ENCODE measurements at places on chromosomes 13 and 19.
A peak's percentile ranks its signal among the peaks of the same experiment; 100 is the strongest.

- peak; percentile 78 for DNase-seq
Measured at GRCh38 chr19:34041925-34042521, 130.3 kb upstream of the LSM14A start.

DNA sequence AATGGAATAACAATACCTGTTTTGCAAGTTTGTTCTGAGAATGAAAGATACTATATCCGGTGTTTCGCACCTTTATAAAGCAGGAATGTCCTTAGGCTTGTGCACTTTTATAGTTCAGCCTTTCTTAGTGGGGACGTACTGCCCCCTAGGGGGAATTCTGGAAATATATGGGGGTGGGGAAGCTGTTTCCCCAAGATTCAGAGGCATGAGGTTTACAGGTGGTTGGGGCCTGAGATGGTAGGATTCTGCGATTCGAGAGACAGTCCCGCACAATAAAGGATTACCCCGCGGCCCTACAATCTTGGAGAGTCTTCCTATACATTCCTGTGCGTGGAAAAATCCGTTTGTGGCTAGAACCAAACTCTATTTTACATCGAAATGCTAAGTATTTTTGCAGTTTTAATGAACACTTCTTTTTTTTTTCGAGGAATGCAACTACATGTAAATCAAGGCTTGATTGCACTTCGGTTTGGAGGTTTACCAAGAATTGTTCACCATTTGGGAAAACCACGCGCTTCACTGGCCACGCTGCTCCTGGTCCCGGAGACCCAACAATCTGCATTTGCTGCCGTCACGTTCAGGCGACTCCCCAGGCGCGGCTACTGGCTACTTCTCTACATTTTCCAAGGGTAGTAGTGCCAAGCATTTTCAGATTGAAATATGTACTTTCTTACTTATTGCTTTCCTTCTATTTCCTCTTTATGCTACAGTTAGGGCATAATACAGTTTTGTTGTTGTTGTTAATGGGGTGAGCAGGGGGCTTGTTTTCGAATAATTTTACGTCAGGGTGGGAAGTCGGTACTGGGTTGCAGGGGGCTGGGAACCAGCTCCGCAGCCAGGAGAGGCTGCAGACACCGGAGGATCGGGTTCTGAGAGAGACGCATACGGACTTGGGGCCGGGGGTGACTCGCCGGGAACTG lies 830 bp downstream of the NEK5 start:
- peak; percentile 73 for DNase-seq

GRCh38 chr13:49303533-49304252 lies 56.0 kb downstream of the CDADC1 start:
- no peak for DNase-seq

DNA sequence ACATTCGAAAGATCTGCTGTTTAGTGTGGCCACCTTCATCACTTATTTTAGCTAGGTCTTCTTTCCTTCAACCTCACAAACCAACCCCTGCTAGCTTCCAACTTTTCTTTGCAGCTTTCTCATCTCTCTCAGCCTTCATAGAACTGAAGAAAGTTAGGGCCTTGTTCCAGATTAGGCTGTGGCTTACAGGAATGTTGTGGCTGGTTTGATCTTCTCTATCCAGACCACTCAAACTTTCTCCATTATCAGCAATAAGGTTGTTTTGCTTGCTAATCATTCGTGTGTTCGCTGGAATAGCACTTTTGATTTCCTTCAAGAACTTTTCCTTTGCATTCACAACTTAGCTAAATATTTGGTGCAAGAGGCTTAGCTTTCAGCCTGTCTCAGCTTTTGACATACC lies 44.7 kb downstream of the CARS2 start:
- DNase-seq: no peak

DNA sequence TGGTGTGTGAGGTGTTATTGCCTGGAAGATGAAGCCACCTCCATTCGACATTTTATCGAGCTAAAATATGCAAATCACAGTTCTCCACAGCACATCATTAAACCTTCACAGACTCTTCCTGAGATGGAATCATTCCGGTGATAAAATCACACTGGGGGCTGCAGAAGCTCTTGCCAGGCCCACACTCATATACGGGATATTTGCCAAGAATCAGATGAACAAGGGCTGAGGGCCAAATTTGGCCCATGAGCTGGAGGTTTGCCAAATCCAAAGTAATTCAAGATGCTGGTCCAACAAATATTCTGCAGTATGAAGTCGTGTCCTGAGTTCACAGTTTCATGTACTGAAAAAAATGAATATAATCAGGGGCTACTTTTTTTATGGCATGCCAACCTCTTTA lies 16.7 kb upstream of the RXFP2 start:
- DNase-seq: no peak

- peak; percentile 62 for DNase-seq
Measured at GRCh38 chr19:4077800-4078684, 11.3 kb upstream of the ZBTB7A start.

DNA sequence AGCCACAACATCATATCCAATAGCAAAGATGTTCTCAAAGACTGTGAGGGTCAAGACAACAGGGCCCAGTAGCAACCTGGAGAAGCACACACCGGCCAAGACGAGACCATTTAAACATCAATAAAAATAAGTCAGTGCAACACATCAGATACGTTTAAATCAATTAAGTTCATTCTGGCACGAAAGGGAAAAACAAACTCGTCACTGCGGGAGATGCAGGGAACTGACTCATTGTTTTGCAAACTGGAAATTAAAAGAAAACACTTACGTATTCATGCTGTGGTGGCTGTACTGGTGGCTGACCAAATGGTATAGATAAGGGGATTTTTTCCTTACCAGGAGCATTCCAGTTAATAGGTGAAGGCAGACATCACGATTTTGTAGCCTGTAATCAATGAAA lies 26.3 kb upstream of the SLC15A1 start:
- DNase-seq: no peak

- DNase-seq: no peak
Measured at GRCh38 chr13:31725841-31726240, 13.5 kb upstream of the RXFP2 start.

GRCh38 chr13:29532116-29532515 lies 63.4 kb downstream of the SLC7A1 start:
- no peak for DNase-seq

DNA sequence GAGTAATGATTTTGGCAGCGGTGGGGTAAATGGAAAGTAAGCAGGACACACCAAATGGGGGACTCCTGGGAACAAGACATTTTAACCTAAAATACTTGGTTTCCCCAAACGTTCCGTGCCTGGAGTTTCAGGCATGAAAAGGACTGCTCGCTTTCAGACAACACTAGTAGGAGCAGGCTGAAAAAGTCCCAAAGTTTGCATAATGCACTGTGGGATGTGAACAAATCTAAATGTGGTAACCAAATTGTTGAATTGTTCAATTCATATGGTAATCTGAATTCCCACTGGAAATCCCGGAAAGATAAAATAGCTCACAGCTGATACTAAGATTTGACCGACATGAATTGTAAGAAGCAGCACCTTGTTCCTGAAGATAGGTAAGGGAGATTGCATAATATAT lies 467.2 kb upstream of the ARGLU1 start:
- DNase-seq: no peak

DNA sequence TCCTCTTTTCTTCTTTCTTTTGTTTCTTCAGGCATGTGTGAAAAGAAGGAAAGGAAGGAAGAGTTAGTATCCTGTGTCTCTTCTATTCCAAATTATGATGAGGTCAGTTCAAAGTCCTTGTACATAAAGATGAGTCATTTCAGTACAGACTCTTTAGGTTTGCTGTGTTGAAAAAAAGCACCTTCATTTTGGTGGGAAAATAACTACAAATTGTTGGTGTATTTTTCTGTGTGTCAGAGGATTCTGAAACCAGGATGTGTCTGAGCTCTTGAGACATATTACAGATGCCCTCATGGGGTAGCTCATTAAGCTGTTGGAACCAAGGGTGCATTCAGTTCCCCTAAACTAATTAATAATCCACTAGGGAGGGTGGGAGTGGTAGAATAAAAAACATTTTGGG lies 5.8 kb upstream of the HSPH1 start:
- DNase-seq: peak; percentile 52

DNA sequence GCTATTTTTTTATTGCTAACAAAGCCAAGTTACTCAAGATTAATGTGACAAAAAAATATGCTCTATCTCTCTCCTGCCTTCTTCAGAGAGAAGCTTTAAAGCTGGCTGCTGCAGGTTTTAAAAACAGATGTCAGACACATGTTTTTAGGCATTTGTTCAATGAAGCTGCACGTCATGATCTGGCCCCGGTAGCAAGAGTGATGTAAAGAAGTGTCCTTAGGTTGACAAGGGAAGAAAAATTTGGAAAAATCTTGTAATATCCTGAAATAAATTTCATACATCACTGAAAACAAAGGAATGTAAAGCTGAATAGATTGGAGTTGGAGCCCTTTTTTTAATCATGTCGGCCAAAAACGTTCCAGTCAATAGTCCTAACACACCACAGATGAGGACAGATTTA lies 531.4 kb upstream of the NBEA start:
- no peak for DNase-seq

- peak; percentile 48 for DNase-seq
Measured at GRCh38 chr19:5154129-5154798, 185.4 kb downstream of the KDM4B start.

GRCh38 chr19:6717036-6717435 lies 3.4 kb downstream of the C3 start:
- no peak for DNase-seq

DNA sequence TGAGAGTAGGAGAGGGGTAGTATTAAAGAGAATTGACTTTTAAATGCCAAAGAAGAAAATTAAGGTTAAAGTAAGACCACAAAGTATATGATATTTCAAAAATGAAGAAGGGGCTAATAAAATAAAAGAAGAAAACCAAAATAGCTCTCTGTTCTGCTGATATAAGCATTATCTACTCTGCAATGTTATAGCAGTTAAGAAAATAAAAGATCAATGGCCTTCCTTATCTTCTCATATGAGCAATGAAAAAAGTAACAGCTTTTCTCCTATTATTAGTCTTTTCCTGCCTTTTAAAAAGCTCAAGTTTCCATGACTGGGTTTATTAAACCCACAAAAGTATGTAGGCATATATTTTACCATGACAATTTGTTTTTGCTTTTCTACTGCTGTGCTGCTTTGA lies 126.4 kb downstream of the TBC1D4 start:
- no peak for DNase-seq

GRCh38 chr19:28990522-28990921 lies 222.4 kb downstream of the UQCRFS1 start:
- DNase-seq: no peak

DNA sequence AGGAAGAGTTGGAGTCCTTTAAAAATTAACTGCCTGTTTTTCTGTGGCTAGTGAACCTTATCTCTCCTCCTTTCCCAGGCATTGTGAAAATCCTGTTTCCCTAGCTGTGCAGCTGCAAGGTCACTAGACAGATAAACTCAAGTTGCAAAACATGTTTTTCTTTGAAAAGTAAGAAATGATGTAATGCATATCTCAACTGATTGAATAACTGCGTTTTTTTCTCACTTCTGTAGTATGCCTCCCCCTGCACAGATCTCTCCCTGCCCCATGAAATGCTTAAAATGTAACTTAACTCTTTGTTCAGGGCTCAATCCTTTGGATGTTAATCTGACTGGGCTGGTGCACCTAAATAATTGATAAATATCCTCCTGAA lies 27.7 kb upstream of the CYSLTR2 start:
- no peak for DNase-seq

DNA sequence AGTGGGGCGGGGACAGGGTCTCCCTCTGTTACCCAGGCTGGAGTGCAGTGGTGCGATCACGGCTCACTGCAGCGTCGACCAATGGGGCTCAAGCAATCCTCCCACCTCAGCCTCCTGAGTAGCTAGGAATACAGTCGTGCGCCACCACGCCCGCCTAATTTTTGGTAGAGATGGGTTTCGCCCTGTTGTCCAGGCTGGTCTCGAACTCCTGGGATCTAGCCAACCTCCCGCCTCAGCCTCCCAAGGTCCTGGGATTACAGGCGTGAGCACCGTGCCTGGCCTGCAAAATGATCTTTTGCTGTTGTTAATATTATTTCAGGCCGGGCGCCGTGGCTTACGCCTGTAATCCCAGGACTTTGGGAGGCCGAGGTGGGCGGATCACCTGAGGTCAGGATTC lies 621 bp upstream of the TGDS start:
- DNase-seq: no peak

- no peak for DNase-seq
Measured at GRCh38 chr19:17883627-17884410, 12.1 kb downstream of the SLC5A5 start.

DNA sequence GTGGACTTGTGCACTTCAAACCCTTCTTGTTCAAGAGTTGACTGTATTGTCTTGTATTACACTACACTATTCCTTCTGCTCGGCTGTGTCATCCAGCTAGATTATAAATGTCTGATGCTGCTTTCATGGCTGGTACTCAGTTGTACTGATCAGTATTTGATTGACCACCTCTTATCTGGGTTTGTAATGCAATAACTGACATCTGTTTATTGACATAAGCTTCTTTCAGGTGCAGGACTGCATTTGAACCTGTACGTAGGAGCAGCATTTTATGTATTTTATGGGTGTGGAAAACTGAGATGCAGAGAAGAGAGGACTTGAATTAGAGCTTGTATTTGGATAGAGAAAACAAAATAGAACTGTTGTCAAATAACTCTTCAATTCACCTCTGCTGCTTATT lies 309.2 kb downstream of the FGF9 start:
- DNase-seq: no peak

Measured in activated CD4-positive, alpha-beta T cell treated with anti-CD3 and anti-CD28 coated beads, Interleukin-10, Interleukin-2, amounts not matched to agents 100 ng/mL and 50 ng/mL, durations not matched to agents 16 hours and 8 hours (primary cell).